Fibroblast of mammary gland (primary cell): ENCODE measurements at places on chromosomes 6 and 20.

- peak; percentile 92 for DNase-seq
Measured at GRCh38 chr20:38167851-38168760, 3.0 kb upstream of the TGM2 start.

- peak; percentile 47 for DNase-seq
Measured at GRCh38 chr20:62838128-62838891, 21.5 kb downstream of the COL9A3 start.

GRCh38 chr20:33894798-33895197 is 83.7 kb downstream of the CHMP4B start:
- DNase-seq = no peak

DNA sequence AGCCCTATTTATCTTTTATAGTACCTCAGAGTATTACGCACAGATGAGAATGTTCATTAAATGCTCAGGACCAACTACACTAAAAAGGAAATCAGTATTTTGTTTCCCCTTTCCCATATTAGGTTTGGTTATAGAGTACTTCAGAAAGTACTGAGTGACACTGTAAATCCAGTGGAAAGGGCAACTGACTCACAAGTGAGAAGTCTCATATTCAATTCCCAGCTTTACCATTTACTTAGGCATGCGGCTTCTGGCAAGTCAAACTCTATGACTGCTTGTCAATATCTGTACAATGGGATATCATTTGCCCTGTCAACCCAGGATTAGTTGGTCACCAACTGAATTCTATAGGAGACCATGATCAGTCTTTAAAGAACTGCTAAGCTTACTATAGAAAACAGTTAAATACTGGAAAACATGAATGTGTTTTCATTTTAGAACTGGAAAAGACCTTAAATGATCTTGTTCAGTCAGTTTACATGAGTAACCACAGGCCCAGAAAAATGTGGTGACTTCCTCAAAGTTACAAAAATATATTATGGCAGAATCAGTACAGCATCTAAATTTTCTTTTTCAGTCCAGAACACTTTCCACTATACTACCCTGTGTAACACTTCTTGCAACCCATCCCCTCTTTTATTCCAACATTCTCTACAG is 3.6 kb downstream of the MAP3K7 start:
- DNase-seq = peak; percentile 37

DNA sequence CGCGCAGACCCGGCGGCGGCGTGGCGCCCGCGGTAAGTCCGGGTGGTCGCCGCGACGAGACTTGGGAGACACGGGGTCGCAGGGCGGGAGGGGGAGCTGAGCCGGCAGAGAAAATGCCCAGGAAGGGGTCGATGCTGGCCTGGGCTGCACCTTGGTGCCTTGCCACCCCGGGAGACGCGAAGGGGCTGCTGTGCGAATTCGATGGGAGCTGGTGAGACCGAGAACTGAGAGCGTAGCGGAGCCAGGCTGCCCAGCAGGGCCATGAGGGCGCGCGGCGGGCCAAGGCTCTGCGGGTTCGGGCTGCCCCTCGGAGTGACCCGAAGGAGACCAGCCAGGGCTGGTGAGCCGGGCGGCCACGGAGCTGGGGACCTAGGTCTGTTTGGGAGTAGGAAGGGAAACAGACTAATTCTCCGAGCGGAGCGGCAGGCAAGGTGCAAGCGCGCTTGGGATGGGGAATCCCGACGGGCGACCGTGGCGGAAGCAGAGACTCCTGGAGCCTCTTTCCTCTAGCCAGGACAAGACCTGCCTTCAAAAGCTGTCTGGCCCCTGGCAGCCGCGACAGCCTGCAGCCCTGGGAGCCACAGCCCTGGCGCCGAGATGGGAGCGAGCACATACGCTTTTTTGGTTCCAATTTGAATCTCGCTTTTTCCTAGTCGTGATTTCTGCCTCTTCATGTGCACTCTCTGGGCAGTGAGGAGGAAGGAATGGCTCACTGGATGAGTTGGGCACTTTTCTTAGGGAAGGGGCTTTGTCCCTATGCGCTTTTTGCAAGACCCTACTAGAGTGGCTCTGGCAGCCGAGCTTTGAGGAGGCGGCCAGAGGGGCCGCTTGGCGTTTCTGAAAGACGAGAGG is 691 bp downstream of the SYNDIG1 start:
- DNase-seq = no peak

GRCh38 chr20:58056921-58057686 is 171.3 kb downstream of the ANKRD60 start:
- DNase-seq = no peak
